ENCODE measurements at places on chromosomes 5 and 9.
A peak's percentile ranks its signal among the peaks of the same experiment; 100 is the strongest.

- DNase-seq, result peak; percentile 52
Measured at GRCh38 chr5:6722015-6722414, 8.8 kb downstream of the TENT4A start.

DNA sequence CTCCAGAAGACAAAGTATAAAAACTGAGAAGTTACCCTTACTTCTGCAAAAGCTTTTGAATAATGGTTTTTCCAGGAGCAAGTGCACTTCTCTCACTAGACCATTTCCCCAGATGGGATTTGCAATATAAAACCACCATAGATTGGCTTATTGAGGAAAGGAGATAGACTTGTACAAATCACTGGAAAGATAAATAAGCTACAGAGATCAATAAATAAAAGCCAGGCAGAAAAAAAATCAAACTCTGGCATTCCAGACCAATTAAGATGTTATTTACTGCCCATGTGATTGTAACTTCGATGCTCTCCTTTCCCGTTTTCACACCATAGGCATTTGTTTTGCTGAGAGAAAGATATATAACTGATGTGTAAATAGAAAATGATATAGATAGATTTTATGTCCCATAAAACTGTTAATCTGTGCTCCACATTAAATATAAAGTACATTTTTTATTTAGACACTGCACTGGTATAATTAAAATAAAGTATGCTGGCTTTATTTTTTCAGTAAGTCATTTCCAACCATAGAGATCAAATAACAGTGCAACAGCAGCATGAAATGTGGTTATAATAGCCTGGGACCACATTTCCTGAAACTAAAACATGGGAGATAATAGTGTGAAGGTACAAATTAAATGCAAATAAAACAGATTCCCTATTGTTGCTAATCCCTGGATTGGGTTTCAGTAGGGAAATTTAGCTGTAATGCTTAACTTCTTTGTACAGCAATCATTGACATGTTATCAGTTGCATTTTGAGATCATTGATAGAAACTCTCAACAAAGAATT, 177.7 kb downstream of the NR2F1-AS1 start:
- DNase-seq, result no peak

GRCh38 chr5:111856876-111857466, 100.0 kb upstream of the NREP start:
- DNase-seq, result no peak

DNA sequence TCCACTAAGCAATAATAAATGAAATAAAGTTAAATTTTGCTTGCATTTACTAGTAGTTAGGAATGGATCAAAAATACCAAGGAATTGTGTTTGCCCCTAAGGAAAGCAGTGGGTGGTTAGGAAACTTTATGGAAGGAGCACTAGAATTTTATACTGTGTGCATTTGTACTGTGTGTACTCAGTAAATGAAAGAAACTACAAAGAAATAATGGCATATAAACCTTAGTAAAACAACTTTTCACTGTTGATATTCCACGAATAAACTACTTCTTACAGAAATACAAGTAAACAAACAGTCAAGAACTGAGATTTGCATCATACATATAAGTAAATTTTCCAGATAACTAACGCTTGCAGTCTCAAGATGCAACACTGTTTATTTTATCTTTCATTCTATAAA, 103.7 kb upstream of the PARP8 start:
- DNase-seq, result no peak

DNA sequence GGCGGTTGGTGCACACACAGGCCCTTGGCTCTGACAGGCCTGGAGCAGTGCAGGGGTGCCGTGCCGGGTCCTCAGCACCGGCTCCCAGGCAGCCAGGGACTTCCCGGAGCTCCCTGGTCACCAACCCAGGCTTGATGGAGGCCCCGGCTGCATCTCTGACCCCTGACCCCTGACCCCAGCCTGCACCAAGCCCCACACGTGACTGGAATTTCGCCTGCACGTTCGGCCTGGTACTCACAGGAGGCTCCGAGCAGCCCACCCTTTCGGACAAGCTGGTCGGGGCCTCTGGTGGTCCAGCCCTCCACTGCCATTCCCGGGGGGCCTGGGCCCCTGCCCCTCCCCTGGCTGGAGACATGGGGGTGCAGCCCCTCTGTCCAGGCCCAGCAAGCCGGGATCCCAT, 25.4 kb upstream of the UBAC1 start:
- no peak for DNase-seq

GRCh38 chr9:114285166-114285867, 37.6 kb upstream of the ORM1 start:
- DNase-seq, result no peak

DNA sequence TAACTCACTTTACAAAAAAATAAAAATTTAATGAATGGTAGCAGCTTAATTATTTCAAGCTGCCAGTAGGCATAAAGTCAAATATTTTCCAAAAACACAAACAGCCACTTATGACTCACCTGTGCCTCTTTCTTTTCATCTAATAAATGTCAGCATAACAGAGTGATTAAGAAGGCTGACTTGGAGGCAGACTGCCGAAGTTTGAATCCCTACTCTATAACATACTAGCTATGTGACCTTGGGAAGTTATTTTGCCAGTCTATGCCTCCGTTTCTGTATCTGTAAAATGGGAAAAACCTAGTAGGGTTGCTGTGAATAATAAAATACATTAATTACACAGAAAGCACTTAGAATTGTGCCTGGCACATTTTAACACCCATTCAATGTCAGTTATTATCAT, 33.8 kb downstream of the FANCC start:
- no peak for DNase-seq

DNA sequence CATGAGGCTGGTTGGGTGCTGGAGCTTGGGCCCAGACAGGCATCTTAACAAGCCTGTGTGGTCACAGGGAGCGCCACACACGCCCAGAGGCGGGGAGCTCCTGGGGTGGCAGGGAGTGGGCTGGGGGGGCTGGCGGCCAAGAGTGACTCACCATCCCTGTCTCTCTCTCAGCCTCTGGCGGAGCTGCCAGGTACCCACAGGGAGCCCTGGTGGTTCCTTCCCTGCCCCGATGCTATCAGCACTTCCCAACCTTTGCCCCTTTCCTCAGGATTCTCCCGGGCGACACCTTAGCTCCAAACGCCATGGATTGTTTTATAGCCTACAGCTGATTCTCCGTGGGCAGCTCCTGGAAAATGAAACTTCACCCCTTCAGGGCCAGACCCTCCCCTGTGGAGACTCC, 5.5 kb downstream of the SLC9A3 start:
- no peak for DNase-seq

- no peak for DNase-seq
Measured at GRCh38 chr9:91882627-91883026, 67.4 kb downstream of the ROR2 start.

- no peak for DNase-seq
Measured at GRCh38 chr5:35674049-35674448, 56.4 kb downstream of the SPEF2 start.

- peak; percentile 21 for DNase-seq
Measured at GRCh38 chr9:121634329-121635261, 16.8 kb upstream of the DAB2IP start.

DNA sequence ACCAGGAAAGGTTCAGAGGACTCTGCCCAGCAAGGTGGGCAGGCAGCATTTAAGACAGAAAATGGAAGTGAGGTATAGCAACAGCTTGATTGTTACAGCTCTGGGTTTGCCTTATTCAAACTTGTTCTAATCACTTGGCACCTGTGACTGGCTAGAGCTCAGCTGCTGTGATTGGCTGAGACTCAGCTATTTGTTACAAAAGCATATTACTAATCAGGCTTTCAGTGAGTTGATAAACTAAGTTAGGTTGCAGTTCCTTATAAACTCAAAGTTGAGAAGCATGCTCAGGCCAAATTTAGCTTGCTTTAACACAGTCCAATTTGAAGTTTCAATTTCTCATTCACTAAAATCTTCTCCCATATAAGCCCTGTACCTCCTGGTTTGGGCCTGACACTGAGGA, 56.3 kb downstream of the GDA start:
- DNase-seq, result no peak

DNA sequence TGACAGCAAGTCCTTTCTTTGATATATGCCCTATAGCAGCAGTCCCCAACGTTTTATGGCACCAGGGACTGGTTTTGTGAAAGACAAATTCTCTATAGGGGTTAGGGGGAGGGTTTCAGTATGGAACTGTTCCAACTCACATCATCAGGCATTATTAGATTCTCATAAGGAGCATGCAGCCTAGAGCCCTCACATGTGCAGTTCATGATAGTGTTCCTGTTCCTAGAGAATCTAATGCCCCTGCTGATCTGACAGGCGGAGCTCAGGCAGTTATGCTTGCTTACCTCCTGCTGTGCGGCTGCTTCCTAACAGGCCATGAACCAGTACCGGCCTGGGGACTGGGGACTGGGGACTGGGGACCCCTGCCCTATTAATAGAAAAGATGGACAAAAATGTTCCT, 2.7 kb upstream of the RAPGEF6 start:
- no peak for DNase-seq

DNA sequence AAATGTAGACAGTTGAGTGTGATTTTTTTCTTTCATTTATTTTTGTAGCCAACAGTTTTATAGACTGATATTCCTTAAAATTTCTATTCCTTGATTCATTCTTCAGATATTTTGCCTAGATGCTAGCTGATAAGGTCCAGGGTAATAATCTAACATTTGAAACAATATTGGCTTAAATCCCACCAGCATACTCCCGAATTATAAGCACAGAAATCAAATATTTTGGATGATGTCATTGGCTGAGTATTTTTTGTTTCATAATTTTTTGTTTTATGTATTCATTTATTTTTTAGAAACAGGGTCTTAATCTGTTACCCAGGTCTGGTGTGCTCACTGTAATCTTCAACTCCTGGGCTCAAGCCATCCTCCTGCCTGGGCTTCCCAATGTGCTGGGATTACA, 88.4 kb downstream of the ISL1 start:
- no peak for DNase-seq

GRCh38 chr5:60522292-60522905, 177.6 kb downstream of the DEPDC1B start:
- peak; percentile 28 for DNase-seq

GRCh38 chr5:93585767-93586385, 2.9 kb downstream of the NR2F1 start:
- DNase-seq, result no peak

DNA sequence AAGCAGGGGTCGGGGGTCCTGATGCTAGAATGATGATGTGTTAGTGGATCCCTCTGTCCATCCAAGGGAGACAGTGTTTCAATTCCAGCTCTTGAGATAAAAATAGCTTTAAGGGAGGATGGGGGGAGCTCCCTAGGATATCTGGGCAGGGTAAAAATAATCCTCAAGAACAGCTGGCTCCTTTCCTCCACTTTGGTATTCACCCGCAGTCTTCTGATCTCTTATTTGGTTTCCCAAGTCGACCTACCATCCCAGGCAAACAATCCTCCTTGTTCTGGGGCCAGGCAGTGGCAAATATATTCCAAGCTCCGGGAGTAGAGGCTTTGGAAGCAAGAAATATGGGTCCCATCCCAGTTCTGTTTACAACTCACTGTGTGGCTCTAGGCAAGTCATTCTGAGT, 14.5 kb upstream of the COL27A1 start:
- DNase-seq, result no peak

DNA sequence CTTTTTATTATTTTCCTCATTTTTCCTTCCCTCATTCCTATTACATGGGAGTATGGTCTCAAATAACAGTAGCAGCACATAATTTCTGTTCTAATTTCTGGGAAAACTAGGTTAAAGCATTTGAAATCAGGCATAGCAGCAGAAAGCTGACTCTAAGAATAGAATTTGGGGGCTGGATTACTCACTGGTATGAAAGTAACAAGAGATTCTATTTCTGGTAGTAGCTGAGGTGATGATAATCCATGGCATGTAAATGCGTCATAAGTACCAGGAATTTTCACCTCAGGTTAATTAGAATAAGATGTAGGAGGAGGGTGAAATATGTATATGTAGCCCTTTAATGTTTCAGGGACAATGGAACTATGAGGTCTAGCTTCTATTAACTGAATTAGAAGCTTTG, 662.0 kb downstream of the PTPRD start:
- no peak for DNase-seq

DNA sequence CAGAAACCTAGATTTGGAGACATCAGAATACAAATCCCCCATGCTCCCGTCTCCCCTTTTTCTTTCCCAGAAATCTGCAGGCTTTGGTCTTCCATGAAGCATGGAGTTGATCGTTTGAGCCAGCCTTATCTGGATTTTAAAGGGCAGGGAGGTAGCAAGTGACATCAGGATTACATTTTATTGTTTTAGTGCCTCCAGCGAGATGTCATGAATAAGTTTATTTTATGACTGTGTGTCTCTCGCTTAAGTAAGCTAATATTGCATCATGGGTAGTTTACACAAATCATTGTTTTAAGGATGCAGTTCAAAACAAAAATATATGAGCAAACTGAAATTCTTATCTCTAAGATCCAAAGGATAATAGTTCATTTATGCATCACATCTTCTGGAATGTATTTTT, 50.7 kb upstream of the TNFSF8 start:
- no peak for DNase-seq

DNA sequence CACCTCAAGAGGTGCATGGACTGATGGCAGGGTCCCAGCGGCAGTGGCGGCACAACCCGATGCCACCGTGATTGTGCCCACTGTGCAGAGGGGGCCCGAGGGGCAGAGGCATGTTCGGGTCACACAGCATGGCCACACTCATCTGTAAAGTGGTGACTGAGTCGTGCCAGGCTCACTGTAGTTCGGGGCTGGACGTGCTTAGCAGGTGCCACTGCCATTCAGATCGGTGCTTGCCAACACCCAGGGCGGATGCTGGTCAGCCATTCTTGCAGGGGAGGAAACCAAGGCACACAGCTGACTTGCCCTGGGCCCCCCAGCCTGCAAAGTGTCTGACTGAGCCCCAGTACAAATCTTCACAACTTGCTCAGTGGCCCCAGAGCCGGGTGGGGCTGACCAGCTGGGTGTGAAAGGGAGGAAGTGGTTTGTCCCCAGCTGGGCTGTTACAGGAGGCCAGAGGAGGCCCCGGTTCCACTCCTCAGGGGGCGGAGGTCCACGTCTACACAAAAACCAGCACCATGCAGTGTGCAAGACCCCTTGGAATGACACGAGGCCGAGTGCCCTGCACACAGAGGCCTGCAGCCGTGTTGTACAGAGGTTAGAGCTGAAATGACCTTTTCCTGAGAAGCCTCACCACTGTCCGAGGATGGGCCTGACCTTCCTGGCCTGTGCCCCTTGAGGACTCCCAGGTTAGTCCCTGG, 17.9 kb downstream of the FGD3 start:
- peak; percentile 54 for DNase-seq

GRCh38 chr9:98927724-98928123, 16.0 kb upstream of the COL15A1 start:
- DNase-seq, result no peak

- DNase-seq, result no peak
Measured at GRCh38 chr9:69081261-69081660, 45.7 kb downstream of the FXN start.

- no peak for DNase-seq
Measured at GRCh38 chr5:72618708-72619107, 111.5 kb upstream of the ZNF366 start.

- no peak for DNase-seq
Measured at GRCh38 chr5:168184103-168184502, 107.3 kb upstream of the WWC1 start.

GRCh38 chr5:91281401-91281800, 101.7 kb downstream of the ARRDC3 start:
- no peak for DNase-seq

GRCh38 chr9:78620303-78620702, 323.4 kb downstream of the PSAT1 start:
- no peak for DNase-seq

GRCh38 chr9:88184976-88185375, 46.7 kb upstream of the SPATA31C2 start:
- DNase-seq, result no peak

GRCh38 chr5:1751864-1752822, 47.5 kb downstream of the MRPL36 start:
- DNase-seq, result no peak

- no peak for DNase-seq
Measured at GRCh38 chr9:113267911-113268566, 7.3 kb downstream of the CDC26 start.
